ENCODE measurements at places on chromosomes 3 and 15. TPM values are rescaled to one million over a fixed set of nuclear protein-coding genes. Genes with fewer than 3 reads are reported as not detected.

CLSTN2 gene
- total RNA-seq = not detected

CACNA1D gene
- total RNA-seq = 4.3 TPM

CAMK2N2 gene
- 0.23 TPM for total RNA-seq

MAGI1 gene
- 15.6 TPM for total RNA-seq

IGF2BP2 gene
- total RNA-seq = 115 TPM

PLCH1 gene
- total RNA-seq = 0.29 TPM

GASK1A gene
- not detected for total RNA-seq

IL5RA gene
- not detected for total RNA-seq

LRTM1 gene
- total RNA-seq = not detected

NTRK3 gene
- 0.05 TPM for total RNA-seq

MKRN3 gene
- 13.0 TPM for total RNA-seq

NOX5 gene
- 0.11 TPM for total RNA-seq

RARRES1 gene
- total RNA-seq = not detected

LCTL gene
- total RNA-seq = 8.1 TPM
